ENCODE measurements at places on chromosomes 6 and 20.

- DNase-seq, result peak; percentile 94
Observed at GRCh38 chr20:33653900-33654596, 8.1 kb upstream of the C20orf144 start.

DNA sequence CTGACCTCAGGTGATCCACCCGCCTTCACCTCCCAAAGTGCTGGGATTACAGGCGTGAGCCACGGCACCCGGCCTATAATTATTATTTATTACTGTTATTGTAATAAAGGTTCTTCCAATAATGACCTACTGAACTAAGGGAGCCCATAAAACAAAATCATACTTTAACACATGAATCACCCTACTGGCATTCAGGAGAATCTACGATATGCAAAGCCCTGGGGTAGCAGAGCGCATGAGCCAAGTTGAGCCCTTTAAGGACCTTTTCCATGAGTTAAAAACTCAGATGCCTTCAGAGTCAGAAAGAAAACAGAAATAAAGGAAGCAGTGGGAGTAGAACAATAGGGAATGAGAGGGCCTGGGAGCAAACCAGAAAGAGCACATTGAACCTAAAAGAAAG, 41.5 kb downstream of the SNRPB start:
- no peak for DNase-seq

DNA sequence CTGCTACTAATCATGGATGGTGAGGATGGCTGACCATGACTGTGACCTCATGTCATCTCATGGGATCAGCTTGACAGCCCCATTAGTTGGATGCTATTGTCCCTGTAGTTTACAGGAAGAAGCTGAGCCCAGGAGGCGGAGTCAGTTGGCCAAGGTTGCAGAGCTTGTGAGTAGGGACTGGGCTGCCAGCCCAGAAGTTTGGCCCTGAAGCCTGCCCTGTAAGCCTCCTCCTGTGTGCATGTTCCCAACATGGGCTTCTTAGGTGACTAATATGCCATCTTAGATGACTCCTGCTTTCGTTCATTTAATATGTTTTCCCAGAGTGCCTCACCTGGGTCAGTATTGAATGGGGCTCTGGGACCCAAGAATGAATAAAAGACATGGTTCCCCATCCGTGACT, 6.9 kb downstream of the EDN3 start:
- no peak for DNase-seq

DNA sequence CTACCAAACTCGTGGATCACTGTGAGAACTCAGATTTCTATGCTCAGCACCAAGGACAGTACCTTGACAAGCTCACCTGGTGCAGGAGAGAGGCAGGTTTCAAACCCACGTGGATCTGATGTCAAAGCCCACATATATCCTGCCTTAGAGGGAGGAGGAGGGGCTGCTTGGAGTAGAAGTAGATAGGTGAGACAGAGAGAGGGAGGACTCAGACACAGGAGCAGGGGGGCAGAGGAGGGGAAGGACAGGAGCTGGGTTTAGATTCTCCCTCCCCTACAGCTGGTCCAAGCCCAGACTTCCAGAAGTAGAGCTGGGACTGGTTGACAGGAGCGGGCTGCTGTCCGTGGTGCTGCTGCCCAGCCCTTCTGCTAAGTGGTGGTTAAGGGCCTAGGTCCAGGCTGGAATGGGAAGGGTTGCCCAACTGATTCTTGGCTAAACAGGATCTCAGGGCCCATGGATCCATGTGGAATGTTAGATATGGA, 77.5 kb downstream of the CDH22 start:
- DNase-seq, result peak; percentile 18

- DNase-seq, result no peak
Observed at GRCh38 chr6:150238846-150239407, 96.1 kb downstream of the PPP1R14C start.

- DNase-seq, result no peak
Observed at GRCh38 chr6:168188369-168189199, 109.6 kb upstream of the FRMD1 start.

GRCh38 chr20:1955217-1955616, 38.6 kb downstream of the PDYN start:
- no peak for DNase-seq

DNA sequence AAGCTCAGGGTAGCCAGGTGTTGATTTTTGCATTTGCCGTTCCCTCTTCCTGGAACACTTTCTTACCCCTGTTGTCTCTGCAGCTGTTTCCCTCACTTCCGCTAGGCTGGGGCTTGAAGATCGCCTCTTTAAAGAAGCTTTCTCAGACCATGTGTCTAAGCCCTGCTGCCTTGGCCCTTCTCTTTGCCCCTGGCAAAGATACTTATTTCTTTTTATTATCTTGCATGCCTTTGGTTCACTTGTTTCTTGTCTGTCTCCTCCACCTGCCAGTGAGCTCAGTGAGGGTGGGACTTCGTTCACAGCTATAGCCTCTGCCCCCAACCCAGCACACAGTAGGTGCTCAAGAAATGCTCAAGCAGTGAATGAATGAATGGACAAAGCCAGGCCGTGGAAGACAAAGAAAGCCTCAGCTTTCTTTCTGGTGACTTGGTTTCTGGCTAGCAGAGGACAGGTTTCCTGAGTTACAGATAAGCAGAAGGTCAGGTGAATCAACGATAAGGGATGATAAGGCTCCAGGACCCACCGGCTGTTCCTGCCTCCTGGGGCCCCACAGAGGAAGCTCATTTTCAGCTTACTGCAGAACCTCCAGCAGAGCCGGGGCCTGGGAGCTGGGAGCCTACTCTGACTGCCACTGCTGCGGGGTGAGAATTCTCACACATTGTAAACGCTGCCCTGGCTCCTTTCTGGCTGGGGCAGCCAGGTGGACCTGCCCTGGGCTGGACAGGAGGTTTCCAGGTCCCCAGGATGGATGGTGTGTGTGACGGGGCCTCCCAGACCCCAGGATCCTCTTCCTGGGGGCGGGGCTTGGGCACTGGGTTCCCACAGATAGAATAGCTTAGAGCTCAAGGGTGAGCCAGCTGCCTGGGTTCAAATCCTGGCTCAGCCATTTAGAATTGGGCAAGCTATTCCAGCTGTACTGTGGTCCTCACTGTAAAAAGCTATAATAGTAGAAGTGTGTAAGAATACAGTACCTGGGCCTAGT, 29.8 kb downstream of the SNAI1 start:
- no peak for DNase-seq

GRCh38 chr20:34815636-34816035, 9.8 kb downstream of the NCOA6 start:
- DNase-seq, result no peak

- no peak for DNase-seq
Observed at GRCh38 chr20:46179862-46180261, 61.7 kb downstream of the CD40 start.

- no peak for DNase-seq
Observed at GRCh38 chr6:143337201-143337949, 113.1 kb downstream of the ADAT2 start.

GRCh38 chr20:14288341-14289330, 48.8 kb downstream of the FLRT3 start:
- DNase-seq, result no peak

GRCh38 chr20:25211273-25211672, 15.8 kb downstream of the ENTPD6 start:
- DNase-seq, result no peak

- no peak for DNase-seq
Observed at GRCh38 chr6:1379017-1379787, 10.2 kb upstream of the FOXF2 start.

DNA sequence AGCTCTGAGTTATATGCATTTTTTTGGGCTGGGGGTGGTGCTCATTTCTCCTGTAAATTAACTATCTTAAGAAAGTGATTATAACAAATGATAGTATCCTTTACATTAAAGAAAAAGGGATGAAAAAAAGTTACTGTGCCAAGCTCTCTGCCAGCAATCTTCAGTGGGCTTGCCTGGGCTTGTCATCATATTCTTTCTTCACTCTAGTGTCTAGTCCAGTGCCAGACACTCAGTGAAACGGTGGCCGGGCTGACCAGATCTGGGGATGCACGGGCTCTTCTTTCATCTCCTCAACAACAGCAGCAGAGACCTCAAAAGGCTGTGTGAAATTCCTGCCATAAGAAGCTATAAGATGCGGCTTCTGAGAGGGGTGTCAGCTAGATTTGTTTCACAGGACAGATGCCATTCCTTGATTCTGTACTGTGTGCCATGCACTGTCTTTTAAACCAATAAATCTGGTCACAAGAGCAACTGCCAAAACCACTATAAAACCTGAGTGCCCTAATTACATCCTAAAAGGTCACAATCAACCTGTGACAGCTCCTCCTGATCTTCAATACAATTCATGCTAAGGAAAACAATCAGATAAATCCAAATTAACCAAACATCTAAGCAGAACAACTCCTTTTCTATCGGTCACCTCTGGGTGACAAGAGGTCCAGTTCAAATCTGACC, 12.1 kb downstream of the EXOC2 start:
- no peak for DNase-seq

DNA sequence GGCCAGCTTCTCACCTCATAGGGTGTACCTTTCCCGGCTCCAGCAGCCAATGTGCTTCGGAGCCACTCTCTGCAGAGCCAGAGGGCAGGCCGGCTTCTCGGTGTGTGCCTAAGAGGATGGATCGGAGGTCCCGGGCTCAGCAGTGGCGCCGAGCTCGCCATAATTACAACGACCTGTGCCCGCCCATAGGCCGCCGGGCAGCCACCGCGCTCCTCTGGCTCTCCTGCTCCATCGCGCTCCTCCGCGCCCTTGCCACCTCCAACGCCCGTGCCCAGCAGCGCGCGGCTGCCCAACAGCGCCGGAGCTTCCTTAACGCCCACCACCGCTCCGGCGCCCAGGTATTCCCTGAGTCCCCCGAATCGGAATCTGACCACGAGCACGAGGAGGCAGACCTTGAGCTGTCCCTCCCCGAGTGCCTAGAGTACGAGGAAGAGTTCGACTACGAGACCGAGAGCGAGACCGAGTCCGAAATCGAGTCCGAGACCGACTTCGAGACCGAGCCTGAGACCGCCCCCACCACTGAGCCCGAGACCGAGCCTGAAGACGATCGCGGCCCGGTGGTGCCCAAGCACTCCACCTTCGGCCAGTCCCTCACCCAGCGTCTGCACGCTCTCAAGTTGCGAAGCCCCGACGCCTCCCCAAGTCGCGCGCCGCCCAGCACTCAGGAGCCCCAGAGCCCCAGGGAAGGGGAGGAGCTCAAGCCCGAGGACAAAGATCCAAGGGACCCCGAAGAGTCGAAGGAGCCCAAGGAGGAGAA, 10.5 kb downstream of the GNAS-AS1 start:
- DNase-seq, result no peak

DNA sequence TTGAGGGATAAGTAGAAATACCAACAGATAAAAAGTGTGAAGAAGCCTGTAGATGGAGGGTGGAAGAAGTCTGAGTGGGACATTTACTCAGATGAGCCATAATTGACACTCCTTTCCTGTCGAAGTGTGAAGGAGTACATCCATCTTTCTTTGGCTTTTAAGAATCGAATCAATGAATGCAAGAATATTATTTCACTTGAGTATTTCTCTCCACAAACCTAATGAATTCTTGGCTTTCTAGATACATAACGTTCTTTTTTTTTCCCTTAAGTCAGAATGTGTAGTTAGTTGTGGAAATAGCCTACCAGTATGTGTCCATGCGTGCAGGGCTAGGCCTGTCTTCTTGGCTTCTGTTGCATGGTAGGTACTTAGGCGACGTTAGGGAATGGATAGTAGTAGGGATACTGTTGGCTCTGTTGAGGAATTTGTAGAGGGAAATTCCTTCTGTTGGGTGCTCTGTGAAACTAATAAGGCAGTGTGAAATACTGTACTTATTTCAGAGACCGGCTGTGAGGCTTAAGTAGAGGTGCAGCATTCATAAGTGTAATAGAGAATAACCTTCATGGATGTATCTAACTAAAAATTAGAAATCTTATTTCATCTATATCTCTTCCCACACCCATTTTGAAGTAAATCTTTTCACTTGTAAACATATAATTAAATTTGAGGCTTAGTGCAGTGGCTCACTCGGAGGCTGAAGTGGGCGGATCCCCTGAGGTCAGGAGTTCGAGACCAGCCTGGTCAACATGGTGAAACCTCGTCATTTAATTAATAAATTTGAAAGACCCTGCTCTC, 1.5 kb downstream of the RPS18 start:
- no peak for DNase-seq

GRCh38 chr6:84774157-84774984, 10.0 kb upstream of the TBX18 start:
- DNase-seq, result no peak

DNA sequence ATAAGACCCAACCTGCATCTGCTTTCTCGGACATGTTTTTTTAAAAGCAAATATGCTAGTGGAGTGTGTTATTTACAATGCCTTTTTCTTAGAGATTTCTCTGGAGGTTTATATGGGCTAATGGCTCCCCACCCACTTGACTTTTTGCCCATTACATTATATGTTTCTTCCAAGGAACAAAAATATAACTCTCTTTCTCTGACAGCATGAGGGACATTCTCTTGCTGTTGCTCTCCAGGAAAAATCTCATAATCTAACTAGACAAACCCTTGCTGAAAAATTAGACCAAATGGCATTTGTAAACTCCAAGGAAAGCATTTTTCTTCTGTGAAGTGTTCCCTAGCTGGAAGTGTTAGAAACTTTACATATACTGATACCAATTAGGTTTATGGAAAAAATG, 213.7 kb downstream of the PRL start:
- no peak for DNase-seq

DNA sequence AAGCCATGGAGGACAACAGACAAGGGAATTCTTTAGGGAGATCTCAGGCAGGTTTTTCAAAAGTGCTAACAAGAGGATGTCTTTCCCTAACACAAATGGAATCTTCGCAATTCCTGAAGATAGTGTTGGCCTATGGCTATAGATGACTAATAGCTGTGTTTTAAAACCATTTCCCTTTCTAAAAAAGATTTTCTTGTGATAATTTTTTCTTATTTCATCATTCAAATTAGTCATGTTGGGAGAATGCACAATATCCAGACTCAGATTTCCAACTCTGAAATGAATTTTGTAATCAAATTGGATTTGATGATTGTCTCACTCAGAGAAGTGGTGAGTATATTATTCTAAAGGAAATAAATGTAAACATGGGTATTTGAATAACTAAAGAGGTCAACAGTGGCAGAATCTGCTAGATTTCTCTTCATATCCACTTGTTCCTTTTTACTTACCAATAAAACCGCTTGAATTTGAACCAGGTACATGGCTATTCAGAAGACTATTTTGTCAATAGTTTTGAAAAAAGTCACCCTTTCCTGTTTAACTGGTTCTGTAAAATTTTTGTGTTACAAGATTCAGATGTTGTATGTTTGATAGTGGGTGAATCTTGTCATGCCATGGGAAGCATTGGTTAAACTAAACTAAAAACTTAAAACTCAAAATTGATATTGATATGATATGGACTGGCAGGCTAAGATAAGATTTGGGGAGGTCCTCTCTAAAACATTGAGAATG, 1223.7 kb upstream of the EYS start:
- DNase-seq, result no peak

DNA sequence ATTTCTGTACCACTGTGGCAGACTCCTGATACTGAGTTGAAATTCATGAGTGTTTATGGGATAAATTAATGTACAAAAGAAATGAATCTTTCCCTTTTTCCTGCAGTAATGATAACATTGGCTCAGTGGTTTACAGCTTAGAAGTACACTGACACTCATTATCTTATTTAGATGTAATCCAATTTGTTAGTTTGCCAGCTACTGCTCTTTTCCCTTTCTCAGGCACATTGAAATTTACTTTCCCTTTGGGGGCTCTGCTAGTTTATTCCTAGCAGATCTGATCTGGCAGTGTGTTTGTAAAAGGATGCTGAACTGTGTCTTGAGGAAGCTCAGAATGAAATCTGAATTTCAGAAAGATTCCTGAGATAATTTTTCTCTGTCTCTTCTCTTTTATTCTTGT, 3.0 kb downstream of the CEP250 start:
- no peak for DNase-seq
